ENCODE measurements at places on chromosomes 2 and 18.

DNA sequence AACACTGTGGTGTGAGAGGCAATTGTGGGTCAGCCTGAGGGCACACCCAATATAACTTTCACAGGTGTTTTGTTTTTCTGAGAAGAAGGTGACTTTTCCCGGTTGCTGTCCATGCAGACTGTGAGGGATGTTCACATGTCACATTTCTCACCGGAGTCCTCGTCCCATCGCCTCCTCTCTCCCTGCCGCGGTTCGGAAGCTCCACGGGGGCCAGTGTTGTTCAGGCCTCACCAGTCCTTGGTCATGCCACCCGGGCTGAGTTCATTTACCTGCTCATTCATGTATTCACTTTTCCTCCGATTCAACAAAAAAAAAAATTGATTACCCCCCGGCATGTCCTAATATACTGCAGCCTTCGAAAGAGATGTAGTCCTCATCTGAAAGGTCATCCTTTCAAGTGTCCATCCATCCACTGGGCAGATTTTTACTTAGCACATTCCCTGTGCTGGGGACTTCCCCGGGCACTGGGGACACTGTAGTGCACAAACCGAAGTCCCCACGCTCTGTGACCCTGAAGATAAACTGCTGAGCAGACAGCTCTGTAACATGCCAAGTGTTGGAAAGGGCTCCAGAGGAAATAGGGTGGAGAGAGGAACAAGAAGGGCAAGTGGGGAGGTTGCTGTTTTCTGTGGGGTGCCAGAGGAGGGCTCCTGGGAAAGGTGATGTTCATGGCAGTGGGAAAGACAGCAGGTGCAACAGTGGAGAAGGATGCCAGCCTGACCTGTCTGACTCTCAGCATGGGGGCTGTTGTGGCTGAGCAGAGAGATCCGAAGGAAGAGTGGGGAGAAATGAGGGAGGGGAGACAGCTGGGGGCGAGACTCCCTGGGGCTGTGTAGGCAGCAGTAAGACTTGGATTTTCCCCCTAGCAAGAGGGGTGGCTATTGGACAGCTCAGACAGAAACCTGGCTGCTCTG lies 22.4 kb downstream of the LRRFIP1 start:
- no peak for DNase-seq

DNA sequence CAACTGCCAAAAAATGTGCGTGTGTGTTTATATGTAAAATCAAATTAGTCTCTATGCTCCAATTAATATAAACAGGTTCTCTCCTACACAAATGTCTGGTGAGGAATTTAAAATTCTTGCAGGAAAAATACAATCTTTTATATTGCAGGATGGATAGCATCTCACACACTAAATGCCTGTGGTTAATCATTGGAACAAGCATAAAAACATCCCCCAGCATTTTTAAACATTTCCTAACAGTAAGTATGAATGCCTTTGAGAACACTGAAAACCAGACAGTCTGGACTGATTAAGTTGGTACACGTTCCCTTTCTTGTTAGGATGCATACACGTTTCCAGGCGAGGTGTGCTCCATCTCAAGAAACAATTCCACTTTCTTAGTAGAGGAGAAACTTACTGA lies 29.9 kb upstream of the PDE1A start:
- DNase-seq, result no peak

DNA sequence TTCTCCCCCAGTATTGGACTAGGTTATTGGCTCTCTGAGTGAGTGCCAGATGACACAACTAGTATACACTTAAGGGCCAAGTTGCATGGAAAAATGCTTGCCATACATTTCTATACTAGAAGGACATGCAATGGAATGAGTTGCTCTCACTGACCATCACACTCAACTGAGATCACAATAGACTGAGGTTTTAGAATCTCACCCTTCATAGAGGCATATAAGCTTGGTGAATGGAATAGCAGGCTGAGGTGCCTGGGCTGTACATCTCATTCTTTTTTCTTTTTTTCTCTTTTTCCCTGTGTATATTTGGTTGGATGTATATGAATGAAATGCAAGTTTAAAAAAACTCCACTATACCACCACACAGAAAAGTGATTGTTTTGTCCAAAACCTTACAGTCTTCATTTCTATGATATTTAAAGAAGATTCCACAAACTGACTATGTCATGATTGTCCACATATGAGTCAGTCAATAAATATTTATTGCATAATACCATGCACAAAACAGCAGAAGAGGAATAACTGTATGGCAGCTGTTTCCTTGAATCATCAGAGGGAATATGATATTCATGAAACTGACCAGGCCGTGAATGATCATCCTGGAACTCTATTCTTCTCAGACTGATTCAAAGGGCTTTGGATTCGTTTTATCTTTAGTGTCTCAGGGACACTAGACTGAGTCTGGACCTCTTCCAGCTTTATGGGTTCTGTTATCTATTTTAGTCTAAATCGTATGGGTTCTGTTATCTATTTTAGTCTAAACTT lies 122.6 kb upstream of the STK17B start:
- no peak for DNase-seq

DNA sequence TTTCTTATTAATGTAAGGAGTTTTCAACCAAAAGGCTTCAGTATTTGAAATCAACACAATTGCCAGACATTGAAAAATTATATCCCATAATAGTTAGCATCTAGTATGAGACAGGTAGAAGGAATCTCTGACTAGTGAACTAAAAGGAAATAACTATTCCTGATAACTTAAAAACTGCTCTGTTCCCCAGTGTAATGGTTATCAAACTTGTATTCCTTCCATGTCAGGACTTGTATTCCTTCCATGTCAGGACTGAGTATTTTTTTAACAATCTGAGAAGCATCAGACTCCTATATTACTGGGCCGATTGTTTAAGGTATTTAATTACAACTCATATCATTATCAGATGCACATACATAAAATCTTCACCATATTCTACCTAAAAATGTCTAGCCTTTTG lies 238.5 kb downstream of the HNMT start:
- DNase-seq, result no peak

DNA sequence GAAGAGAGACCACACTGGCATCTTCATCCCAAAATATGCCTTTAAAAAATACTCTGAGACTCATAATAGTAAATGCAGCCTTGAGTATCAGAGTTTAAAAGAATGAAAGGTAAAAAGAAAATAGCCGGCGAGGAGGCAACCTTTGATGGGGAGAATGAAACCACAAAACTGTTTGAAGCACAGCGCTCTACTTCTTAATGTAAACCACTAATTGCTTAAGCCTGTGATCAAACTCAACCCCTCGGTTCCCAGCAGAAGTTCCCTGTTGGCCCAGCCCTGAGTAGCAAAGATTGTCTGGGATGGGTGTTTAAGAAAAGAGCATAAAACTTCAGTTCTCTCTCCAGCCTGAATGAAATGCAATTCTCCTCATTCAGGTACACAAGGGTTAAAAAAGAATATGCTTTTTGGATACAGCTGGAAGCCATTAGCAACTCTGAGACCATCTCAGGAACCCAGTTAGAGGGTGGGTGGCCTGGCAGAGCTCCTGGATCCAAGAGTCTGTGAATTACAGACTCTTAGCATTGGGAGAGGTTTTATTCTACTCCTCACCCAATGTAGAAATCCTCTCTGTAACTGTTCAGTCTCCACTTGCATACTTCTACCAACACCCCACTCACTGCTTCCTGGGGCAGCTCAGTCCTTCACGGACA lies 44.8 kb downstream of the VIT start:
- no peak for DNase-seq

GRCh38 chr2:137333386-137334165 lies 568.2 kb downstream of the THSD7B start:
- no peak for DNase-seq

DNA sequence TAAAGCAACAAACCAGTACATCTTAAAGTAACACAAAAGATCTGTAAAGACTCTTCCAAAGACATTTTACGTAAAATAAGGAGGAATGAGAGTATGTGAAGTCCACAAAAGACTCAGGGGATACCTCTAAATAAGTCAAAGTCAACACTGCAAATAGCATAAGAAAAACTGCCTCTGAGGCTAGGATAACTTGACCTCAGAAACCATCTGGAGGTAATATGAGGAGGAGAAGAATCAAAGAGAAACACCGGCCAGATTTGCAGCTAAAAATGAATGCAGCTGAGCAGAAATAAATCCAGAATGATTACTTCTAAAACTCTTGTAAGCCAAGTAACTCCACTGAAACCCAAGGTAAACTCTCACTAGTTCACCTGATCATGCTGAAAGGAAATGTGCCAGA lies 52.2 kb upstream of the ERMN start:
- DNase-seq, result no peak

- DNase-seq, result no peak
These were observed 88.1 kb downstream of the MRPS9 start for GRCh38 chr2:105125920-105126319.

GRCh38 chr2:54632733-54633692 lies 90.4 kb upstream of the EML6 start:
- no peak for DNase-seq

DNA sequence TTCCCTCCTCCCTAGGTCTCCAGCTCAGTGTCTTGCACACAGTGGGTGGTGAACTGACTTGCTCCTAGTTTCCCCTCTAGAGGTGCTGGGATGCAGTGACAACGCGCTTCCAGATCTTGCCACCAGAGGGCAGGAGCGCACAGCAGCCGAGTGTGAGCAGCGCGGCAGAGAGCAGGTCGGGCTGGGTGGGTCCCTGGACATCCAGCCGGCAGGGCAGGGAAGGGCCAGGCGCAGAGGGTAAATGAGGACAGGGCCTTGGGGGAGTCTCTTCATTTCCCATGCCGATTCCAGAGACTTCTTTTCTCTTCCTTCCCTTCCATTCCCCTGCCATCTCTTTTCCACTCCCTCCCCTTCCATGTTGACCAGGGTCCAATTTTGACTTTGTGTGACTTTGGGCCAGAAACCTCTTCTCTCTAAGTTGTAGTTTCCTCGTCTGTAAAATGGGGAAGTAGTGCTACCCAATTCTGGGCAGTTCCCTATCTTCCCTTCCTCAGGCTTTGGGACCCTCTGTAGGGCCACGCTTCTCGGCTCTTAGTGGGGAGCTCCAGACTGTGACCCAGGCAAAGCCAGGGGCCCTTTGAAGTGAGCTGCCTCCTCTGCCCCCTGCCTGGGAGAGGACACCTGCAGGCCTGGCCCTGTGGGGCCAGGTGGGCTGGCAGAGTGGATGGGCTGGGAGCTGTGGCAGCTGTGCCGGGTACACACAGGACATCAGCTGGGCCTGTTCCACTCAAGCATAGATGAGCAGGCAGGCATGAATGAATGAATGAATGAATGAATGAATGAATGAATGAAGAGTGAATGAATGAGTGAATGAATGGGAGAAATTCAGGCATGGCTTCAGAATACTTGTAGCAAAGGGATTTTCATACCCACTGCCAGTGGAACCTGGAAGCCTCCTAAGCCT lies 43.3 kb upstream of the TAF1B start:
- DNase-seq, result peak; percentile 90

DNA sequence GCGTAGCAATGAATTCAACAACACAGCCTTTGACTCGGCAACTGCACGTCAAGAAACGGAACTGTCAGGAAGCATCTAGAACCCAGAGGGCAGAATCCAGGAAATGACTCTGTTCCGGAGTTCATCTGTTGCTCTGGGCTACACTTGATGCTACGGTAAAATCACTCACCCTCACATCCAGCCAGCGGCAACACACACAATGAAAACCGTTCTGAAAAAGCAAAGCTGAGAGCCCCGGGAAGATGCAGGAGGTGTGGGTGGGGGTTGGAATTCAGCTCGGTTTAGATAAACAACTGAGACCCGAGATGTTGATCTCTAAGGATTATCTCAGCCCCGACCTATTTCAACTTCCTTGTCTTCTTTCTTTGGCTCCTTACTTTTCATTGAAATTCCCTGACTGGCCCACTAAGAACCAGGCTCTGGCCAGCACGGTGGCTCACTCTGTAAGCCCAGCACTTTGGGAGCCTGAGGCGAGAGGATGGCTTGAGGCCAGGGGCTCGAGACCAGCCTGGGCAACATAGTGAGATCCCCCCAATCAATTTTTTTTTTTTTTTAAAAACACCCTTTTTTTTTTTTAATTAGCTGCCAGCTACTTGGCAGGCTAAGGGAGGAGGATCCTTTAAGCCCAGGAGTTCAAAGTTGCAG lies 13.3 kb upstream of the RAB17 start:
- peak; percentile 69 for DNase-seq

GRCh38 chr18:77478646-77479442 lies 229.2 kb downstream of the GALR1 start:
- DNase-seq, result no peak

DNA sequence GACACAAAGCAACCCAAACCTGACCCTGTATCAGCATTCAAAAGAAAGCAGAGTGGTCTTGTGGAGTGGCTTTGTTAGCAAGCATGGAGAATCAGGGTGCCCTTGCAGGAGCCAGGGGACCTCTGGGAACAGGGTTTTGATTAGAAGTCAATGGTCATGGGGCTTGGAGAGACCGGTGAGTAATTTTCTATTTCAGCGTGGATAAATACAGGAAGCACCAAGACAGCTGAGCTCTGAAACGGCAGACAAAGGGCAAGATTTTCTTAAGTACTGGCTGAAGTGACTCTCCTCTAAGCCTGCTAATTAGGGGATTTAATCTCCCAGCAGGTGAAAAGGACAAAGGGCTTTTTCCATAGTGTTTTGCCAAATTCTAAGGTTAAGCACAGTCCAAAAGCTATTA lies 78.0 kb upstream of the GAREM1 start:
- no peak for DNase-seq

- no peak for DNase-seq
These were observed 155.1 kb downstream of the WDSUB1 start for GRCh38 chr2:159131267-159131913.

- DNase-seq, result no peak
These were observed 41.1 kb downstream of the MARCO start for GRCh38 chr2:118983133-118983532.
